ENCODE measurements at places on chromosomes 12 and 14.

- DNase-seq = no peak
These were observed 19.8 kb upstream of the AMN start for GRCh38 chr14:102902523-102903247.

GRCh38 chr12:20508359-20508758, 140.0 kb downstream of the PDE3A start:
- no peak for DNase-seq

DNA sequence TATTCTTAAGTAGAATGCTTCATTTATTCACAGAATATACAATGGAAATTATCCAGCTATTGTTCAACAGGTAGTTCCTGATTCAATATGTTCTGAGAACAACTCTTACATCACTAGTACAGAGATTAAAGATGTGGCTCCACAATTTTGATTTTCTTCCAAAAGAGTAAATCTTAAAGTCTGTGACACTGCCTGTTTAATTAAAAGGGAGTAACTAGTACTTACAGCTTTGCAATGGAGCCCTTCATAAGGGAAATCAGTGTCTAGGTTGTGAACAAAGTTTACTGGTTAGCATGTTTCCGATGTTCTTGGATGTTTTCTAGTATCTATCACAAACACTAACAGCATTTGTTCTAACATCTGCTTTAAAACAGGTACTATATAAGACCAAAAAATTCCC, 30.8 kb downstream of the MIA2 start:
- no peak for DNase-seq

- no peak for DNase-seq
These were observed 7.0 kb downstream of the APOLD1 start for GRCh38 chr12:12792421-12792820.

GRCh38 chr12:104522985-104523722, 66.4 kb downstream of the CHST11 start:
- no peak for DNase-seq

GRCh38 chr14:93926245-93926872, 785 bp upstream of the FAM181A start:
- no peak for DNase-seq

- no peak for DNase-seq
These were observed 10.3 kb upstream of the PCNX1 start for GRCh38 chr14:70896981-70897380.

DNA sequence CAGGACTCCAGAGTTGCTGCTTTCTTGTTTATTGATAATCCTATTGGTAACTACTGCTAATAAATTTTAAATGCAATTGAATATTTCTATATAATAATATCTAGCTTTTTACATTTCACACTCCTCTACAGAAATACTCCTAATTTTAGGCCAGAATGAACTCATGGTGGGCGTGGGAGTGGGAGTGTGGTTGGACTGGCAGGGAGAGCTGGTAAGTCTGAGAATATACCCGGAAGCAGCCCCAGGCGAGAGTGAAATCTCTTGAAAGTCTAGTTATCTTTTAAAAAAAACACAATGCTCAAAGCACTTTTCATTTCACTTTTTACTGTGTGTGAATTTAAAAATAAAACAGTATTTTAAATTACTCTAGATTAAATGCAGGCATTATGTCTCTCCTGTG, 4.7 kb downstream of the TMEM263 start:
- DNase-seq = no peak

- no peak for DNase-seq
These were observed 40.9 kb downstream of the SLC4A8 start for GRCh38 chr12:51465491-51465890.

DNA sequence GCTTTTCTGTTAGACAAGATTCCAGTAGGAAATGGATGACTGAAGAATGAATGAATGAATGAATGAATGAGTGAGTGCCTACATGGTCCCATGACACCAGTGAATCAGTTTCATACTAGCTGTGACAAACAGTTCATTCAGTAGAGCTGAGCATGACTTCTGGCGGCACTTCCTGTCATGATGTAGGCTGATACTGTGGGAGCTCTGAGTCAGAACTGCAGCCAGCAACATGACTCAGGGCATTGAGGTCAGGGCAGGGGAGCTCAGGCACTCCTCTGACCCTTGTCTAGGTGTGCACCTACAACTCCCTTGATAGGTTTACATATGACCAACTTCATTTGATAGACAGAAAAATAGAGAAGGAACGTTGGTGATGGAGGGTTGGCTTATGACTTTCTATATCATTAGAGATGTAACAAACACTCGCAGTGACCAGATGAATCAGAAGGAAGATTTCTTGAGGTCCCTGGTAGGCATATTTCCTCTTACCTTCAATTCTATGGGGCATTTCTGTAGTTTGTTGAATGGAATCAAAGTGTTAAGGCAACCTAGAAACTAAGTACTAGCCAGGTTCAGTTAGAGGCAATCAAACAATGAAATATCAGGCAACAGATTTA, 139.3 kb upstream of the ARHGAP5 start:
- DNase-seq = no peak

GRCh38 chr12:116968986-116969385, 58.2 kb downstream of the FBXW8 start:
- DNase-seq = no peak

- no peak for DNase-seq
These were observed 129.0 kb upstream of the BCL2L14 start for GRCh38 chr12:11941606-11942337.

DNA sequence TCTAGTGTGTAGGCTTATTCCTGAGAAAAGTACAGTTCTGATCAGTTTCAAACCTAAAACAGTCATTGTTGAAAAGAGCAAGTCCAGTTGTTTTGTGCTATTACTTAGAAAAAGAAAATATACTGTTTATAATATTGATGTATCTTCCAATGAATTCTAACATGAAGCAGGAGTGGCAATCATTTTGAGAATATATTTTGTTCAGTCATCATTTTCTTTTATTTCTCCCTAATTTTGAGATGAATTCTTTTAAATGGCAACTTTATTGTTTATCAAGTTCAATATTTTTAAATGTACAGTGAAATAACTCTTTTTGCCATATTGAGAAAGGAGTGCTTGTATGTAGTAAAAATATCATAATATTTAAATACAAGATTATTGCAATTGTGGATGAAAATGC, 862.2 kb upstream of the MDGA2 start:
- DNase-seq = no peak

- no peak for DNase-seq
These were observed 2.3 kb upstream of the ZNF384 start for GRCh38 chr12:6691473-6691872.

DNA sequence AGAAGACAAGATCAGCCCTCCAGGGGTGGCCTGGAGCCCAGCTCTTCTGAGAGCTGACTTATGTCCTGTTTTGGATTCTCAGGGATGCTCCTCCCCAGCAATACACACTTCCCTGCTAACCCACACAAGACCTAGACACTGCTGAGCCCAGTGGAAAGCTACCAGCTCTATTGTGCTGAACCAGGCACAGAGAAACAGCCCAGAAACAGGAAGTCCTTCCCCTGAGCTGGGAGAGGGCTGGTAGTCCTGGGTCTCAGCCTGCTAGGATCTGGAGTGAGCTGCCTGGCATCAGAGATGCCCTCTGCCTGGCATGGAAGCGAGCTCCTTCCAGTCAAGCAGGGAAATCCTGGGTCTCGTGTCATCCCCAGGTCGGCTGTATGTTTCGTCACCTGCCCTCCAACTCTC, 1.2 kb upstream of the LAG3 start:
- DNase-seq = no peak

DNA sequence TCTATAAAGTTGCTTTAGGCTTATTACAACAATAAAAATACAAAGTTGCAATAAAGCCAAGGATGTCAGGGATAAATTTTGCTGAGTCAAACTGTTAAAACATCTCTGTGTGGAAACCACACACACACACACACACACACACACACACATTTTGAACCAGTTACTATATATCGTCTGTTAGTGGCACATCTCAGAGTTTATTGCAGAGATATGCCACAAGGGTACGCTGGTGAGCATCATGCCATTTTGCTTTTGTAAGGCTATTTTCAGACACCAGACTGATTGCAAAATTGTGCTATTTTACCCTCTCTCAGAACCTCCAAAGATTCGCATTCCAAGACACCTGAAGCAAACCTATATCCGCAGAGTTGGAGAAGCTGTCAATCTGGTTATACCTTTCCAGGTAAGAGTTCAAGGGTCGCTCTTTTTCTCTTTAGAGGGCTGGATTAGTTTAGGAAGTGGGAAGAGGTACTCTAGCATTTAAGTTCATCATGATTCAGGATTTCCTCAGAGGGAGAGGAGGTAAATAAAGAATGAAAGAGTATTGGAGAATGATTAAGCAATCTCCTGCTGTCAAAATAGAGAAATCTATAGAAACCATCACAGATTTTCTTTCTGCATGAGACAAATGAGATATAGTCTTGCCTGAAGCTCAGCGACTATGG, 27.3 kb upstream of the CHPT1 start:
- peak; percentile 6 for DNase-seq

DNA sequence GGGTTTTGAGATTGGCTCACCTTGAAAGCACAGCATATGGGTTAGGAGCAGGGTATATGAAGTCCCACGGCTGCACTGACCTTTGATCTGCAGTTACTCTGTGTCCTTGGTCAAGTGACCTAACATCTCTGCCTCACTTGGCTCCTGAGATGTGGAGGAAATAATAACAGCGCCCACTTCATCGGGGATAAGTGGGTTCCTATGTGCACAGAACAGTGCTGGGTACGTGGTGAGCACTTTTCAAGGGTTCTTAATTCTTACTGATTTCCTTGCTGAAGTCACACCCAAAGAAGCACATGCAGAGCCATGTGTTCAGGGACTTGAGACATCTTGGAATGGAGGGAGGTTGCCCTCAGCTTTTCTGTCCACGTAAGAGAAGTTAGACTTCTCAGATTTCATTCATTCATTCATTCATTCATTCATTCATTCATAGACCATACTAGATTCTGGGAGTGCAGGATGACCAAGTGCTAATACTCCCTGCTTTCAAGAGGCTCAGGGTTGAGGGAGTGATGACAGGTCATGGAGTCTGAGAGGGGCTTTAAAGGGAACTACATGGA, 39.4 kb downstream of the ADGRD1 start:
- DNase-seq = no peak

DNA sequence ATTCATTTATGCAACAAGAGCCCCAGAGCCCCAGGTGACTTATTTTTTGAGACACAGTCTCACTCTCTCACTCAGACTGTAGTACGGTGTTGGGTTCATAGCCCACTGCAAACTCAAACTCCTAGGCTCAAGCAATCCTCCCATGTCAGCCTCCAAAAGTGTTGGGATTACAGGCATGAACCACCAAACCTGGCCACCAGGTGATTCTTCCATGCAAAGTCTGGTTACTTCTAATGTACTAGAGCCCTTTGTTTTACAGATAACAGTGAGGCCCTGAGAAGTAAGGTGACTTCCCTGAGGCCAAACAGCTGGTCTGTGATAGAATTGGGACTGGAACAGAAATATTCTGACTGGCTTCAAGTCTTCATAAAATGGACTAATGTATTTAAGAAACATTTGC, 10.0 kb upstream of the KCNK10 start:
- DNase-seq = no peak

- DNase-seq = no peak
These were observed 59.1 kb downstream of the TBC1D30 start for GRCh38 chr12:64883264-64884163.

- DNase-seq = no peak
These were observed 2.2 kb downstream of the NRIP2 start for GRCh38 chr12:2832550-2833127.

DNA sequence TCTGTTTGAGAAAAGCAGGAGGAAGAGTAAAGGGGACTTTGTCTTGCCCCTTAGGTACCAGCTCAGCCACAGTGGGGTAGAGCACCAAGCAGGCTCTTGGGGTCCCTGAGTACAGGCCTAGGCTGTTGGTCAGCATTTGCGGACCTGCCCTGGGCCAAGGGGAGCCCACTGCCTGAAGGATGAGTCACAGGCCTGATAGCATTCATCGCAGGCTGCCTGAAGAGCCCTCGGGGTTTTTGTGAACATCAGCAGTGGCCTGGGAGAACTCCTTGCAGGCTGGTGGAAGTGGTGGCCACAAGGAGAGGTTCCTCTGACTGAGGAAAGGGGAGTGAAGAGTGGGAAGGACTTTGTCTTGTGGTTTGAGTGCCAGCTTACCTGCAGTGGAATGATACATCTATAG, 25.0 kb upstream of the P2RX7 start:
- DNase-seq = no peak

GRCh38 chr12:77202457-77203060, 137.2 kb upstream of the E2F7 start:
- no peak for DNase-seq

GRCh38 chr12:94762259-94762942, 112.0 kb upstream of the TMCC3 start:
- no peak for DNase-seq

- no peak for DNase-seq
These were observed 1.1 kb downstream of the CARMIL3 start for GRCh38 chr14:24052656-24053547.
